ENCODE measurements at places on chromosomes 4 and X. TPM values are rescaled to one million over a fixed set of nuclear protein-coding genes. Genes with fewer than 3 reads are reported as not detected.

DNA sequence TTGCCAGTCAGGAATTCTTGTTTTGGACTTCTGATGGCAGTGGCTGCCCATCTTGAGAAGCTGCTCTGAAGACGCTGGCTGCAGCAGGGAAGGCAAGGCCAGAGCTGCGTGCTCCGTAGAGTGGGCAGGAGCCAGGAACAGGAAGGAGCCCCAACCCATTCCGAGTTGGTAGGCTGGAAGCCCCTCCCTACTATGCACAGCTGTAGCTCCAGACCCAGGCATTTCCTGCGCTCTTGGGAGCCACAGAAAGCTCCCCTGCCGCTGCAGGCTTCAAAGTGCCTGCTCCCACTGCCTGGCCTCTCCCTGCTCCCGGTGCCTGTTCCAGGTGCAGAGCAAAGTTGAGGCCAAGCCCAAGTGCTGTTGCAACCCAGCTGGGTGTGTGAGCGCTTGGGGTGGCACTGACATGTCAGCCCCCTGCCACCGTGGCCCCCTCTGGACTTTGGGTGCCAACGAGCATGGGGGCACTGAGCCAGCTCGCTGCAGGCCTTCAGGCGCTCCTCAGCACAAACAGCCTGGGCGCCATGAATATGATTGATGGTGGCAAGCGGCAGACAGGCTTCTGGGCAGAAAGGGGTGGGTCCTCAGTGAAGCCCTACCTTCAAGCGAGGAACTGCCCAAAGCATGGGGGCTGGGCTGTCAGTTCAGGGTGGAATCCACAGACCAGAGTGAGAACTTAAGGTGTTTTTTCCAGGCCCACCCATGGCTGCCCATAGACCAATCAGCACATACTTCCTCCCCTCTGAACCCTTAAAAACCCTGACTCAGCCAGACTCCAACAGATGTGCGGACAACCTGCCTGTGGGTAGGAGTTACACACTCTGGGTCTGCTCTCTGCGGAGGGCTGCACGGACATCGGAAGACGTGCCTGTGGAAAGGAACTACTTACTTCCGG lies 677.2 kb upstream of the INTU start:
- no peak for DNase-seq

DNA sequence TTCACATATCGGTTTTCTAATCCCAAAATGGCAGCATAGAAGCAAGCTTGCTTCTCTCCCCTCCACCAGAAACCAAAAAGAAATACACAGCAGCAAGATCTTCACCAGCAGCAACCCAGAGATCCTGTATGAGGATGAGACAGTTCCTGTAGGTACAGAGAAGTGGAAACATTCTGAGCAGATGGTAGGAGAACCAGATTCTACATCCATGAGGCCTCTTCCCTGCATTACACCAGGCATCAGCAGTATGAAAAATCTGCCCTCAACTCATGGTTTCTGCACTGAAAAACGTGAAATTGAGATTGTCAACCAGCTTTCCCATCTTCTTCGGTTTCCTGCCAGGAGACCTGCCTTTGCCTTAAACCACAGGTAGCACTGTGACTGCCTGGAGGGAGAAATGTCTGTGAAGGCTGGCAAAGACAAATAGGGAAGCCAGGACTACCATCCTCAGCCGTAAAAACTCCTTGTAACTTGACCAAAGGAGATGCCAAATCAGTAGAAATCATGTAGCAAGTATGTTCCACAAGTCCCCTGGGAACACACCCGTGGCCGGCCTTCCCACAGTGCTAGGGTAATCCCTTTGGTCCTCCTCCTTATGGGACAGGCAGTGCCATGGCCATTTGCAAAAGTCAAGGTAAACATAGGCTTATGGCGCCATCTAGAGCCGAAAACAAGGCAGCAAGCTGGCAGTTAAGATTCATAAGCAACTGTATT lies 24.0 kb upstream of the MTHFD2L start:
- DNase-seq = peak; percentile 73

GRCh38 chr4:11700751-11701226 lies 272.1 kb upstream of the HS3ST1 start:
- DNase-seq = no peak

DNA sequence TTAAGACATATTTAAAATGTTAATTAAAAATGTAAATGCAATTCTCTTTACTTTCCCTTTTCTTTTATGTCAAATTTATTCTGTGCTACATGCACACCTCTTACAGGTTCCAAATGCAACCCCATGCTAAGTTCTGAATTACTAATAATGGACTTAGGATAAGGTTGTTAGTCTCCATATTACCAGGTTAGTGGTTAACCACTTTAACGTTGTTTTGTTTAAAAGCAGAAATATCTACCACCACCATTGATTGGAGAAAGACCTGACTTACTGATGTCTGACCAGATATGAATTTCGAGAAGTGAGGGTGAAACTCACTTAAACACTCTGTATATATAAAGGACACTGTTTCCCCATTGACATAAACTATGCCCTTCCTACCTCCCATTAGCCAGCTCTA lies 6.9 kb upstream of the TRPC3 start:
- no peak for DNase-seq

- no peak for DNase-seq
Observed at GRCh38 chr4:6263526-6264224, 6.0 kb upstream of the WFS1 start.

DNA sequence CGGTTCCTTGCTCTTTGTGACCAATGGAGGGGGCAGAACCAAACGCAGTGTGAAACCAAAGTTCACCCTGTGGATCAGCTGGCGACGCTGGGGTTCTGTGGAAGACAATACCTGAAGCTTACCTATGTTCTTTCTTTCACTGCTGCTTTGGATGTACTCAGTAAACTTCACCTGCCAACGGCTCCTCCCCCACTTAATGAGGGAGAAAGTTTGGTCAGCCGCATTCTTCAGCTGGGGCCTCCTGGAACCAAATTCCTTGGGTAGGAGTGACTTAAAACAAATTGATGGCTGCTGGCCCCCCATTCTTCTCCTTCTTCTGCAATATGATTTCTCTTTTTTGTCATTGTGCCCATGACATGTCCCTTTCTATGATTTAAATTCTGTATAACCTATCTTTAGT lies 282.4 kb downstream of the ANK2 start:
- no peak for DNase-seq

DNA sequence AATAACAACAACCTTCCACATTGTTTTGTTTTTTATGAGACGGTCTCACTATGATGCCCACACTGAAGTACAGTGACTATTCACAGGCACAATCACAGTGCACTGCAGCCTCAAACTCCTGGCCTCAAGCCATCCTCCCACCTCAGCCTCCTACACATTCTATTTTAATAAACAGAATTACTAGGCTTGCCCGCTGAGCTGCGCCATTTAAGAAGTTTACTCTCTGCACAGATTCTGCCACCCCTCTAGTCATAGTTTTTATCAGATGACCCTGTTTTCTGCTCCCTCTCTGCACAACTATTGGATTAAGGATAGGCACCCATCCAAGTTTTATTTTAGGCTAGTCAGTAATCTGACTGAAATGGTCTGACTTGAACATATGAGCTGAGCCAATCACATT lies 11.3 kb upstream of the COX18 start:
- no peak for DNase-seq

- no peak for DNase-seq
Observed at GRCh38 chr4:44817930-44818329, 91.6 kb upstream of the GNPDA2 start.

DNA sequence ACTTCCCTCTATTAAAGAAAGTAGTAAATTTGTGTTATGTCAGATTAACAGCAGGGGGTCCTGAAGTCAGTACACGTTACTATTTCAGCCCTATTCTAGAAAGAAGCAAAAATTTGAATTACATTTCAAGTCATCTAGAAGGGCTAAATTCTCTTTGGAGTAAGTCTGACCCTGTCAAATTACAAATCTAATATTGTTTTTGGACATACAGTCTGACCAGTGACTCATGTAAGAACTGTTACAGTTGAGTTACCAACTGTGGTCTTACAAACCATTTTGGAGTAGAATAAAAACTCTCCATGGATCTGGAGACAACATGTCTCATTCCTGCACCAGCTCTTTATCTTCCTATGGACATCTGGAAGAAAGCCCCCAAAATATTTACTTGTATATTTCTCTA lies 36.0 kb upstream of the GYPA start:
- DNase-seq = no peak

DNA sequence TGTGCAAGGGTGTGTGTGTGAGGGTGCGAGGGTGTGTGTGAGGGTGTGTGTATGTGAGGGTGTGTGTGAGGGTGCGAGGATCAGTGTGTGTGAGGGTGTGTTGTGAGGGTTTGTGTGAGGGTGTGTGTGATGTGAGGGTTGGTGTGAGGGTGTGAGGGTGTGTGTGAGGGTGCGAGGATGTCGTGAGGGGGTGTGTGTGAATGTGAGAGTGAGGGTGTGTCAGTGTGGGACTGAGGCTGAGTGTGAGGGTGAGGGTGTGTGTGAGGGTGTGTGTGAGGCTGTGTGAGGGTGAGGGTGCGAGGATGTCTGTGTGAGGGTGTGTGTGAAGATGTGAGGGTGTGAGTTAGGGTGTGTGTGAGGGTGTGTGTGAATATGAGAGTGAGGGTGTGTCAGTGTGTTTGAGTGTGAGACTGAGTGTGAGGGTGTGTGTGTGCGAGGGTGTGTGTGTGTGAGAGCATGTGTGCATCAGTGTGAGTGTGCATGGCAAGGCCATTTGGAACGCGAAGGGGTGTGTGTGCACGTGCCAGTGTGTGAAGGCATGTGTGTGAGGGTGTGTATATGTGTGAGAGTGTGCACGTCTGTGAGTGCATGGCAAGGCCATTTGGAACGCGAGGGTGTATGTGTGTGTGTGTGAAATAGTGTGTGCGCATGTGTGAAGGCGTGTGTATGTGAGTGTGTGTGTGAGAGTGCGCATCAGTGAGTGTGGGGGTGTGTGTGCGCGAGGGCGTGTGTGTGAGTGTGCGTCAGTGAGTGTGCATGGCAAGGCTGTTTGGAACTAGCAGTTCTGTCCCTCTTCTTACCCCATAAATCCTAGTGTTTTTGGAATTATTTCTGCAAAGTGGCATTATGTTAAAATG lies 69.8 kb downstream of the RGS12 start:
- no peak for DNase-seq

GRCh38 chr4:25163196-25163595 lies 2.9 kb upstream of the SEPSECS start:
- DNase-seq = no peak

GRCh38 chrX:137574102-137574783 lies 8.3 kb downstream of the ZIC3 start:
- DNase-seq = no peak

GRCh38 chr4:123469245-123469644 lies 72.7 kb downstream of the SPRY1 start:
- no peak for DNase-seq

The TMEM31 gene
- not detected for total RNA-seq

The FAM120C gene
- total RNA-seq = 5.4 TPM
